Stimulated activated CD4-positive, alpha-beta T cell treated with anti-CD3 and anti-CD28 coated beads, TNF-alpha, amount 100 ng/mL, for 48 hours (primary cell): ENCODE measurements at places on chromosomes 16 and 17.

DNA sequence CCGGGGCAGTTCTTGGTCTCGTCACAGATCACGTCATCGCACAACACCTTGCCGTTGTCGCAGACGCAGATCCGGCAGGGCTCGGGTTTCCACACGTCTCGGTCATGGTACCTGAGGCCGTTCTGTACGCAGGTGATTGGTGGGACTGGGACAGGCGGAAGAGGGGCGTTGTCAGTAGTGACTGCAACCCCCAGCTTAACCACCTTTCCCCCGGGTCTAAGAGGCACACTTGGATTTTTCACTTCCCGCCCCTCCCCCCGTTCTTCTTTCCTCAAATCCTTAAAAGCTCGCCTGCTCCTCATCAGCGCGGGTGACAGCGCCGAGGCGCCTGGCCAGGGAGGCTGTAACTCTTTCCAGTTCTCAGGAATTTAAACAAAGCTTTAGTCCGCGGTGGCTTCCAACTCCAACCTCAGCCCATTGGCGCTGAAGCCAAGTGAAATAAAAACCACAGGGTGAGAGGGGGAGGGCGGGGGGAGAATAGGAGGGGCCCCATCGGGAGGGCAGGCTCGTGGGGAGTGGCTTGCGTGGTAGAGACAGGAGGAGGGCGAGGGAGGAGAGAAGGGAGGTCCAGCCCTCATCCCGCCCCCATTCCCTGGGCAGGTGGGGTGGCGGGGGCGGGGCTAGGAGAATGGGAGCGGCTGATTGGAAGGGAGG, 1.5 kb downstream of the COL1A1 start:
- peak; percentile 41 for DNase-seq

GRCh38 chr16:68371706-68372380, 61.0 kb downstream of the PRMT7 start:
- no peak for DNase-seq

DNA sequence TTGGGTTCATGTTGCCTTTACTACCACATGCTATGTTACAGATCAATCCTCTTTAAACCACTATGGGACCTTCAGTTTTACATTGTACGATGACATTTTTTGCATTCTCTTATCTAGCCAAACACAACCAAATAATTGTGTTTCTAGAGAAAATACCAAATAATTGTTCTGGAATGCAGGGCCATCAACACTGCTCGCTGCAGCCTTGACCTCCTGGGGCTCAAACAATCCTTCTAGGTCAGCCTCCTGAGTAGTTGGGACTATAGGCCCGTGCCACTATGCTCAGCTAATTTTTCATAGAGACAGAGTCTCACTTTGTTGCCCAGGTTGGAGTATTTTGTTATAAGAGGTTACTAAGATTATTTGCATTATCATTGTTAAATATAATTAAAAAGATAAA, 237.5 kb upstream of the PMFBP1 start:
- no peak for DNase-seq

GRCh38 chr17:13490906-13491482, 110.7 kb downstream of the HS3ST3A1 start:
- no peak for DNase-seq

GRCh38 chr16:9258423-9259051, 167.1 kb downstream of the HAPSTR1 start:
- no peak for DNase-seq

DNA sequence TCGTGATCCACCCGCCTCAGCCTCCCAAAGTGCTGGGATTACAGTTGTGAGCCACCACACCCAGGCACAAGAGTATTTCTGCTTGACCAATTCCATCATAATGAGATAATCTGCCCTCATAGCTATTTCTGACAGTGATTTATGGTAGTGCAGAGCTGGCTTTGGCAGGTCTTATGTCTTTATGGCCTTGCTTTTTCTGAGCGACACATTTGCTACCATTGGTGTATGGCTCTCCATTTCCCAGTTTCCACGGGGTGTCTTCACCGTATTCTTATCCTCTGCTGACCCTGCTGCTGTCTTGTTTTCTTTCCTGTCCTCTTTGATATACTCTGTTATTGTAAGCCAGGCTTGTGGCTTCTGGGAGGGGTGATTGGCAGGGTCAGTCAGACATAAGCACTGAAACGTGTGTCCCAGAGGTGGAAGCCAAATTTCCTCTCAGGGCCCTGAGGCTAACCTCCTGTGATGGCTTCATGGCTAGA, 161.1 kb upstream of the TBX2 start:
- no peak for DNase-seq

- no peak for DNase-seq
These were observed 104.0 kb downstream of the FOXL1 start for GRCh38 chr16:86682219-86682904.

DNA sequence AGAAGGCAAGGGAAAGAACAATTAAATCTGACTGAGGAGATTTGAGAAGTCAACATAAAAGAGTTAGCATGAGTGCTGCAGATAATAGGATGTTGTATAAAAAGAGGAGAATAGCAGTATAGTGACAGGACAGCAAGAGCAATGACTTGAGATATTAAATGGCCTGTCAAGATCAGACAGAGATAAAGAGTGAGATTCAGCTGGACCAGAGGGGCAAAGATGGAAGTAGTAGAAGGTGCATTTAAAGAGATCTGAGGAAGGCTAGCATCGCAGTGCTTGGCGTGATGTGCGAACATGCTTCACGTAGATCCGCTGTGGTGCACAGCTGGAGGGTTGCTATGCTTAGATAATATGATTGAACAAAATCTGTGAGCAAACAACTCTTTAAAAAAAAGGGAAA, 1422.6 kb upstream of the CDH8 start:
- DNase-seq, result no peak

DNA sequence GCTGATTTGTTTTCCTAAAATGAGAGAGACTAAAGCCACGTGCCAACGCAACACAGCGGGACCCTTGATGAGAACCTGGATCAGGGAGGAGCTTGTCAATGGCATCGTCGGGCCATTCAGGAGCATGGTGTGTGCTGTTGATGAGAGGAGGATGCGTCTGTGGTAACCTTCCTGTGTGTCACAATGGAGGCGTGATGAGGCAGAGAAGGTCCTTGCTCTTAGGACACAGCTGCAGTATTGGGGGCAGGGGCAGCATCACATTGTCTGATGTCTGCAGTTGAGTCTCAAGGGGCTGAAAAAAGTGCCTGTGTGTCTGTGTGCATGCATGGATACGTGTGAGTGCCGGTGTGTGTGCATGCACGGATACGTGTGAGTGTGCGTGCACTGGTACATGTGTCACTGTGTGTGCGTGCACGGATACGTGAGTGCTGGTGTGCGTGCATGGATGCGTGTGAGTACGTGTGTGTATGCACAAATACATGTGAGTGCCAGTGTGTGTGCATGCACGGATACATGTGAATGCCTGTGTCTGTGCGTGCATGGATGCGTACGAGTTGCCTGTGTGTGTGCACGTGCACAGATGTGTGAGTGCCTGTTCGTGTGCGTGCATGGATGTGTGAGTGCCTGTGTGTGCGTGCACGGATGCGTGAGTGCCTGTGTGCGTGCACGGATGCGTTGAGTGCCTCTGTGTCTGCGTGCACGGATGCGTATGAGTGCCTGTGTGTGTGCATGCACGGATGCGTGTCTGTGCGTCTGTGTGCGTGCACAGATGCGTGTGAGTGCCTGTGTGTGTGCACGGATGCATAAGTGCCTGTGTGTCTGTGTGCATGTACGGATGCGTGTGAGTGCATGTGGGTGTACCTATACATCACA, 39.3 kb downstream of the BAIAP2 start:
- DNase-seq, result no peak

DNA sequence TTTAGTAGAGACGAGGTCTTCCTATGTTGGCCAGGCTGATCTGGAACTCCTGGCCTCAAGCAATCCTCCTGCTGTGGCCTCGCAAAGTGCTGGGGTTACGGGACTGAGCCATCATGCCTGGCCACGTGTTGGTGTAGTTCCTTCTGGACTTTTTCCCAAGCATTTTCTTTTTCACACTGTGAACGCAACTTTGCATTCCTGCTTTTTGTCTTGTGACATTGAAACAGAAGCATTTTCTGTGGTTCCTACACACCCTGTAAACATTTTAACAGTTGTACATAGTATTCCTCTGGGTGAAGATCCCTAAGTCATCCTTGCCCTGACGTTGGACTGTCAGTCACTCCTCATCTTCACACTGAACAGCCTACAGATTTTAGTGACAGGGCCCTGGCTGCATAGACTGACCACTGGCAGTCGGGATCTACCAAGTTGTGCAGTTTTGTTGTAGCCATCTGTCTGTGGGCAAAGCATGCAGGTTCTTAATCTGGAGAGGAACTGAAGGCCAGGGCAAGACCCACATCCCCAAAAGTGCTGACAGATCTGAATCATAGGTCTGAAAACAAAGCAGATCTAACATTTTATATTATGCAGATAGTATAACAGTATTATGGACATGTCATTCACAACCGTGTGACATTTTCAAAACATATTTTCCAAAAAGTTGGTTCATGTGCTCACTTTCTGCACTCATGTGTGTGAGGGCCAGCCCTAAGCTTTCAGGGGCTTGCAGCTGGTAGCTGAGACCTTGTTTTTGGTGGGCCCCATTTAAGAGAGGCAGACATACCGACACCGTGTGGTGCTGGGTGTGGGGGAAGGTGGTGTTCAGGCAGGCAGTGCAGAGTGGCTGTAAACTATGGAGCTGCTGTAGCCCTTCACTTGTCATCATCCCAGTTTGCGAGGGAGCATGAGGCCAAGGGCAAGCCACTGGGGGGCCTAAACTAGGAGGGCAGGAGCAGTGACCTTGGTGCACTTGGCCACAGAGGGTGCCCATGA, 59.9 kb downstream of the EPN2 start:
- DNase-seq, result no peak

DNA sequence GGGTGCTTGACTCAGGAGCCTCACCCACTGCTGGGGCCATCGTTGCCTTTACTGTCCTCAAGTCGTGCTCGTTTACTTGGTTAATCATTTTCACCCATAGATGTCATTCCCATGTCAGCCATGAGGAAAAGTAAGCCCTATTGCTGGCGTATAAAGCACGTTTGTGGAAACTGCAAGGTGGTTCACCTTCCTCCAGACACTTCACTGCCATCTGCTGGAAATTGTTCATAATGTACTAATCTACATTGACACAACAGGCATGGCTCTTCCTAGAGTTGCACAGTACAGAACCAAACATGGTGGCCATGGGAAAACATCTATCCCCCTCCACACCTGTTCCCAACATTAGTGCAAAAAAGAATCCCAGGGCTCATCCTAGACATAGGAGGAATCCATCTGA, 116.6 kb downstream of the ZNF18 start:
- DNase-seq, result no peak

GRCh38 chr16:17159617-17160016, 311.1 kb downstream of the XYLT1 start:
- DNase-seq, result no peak

DNA sequence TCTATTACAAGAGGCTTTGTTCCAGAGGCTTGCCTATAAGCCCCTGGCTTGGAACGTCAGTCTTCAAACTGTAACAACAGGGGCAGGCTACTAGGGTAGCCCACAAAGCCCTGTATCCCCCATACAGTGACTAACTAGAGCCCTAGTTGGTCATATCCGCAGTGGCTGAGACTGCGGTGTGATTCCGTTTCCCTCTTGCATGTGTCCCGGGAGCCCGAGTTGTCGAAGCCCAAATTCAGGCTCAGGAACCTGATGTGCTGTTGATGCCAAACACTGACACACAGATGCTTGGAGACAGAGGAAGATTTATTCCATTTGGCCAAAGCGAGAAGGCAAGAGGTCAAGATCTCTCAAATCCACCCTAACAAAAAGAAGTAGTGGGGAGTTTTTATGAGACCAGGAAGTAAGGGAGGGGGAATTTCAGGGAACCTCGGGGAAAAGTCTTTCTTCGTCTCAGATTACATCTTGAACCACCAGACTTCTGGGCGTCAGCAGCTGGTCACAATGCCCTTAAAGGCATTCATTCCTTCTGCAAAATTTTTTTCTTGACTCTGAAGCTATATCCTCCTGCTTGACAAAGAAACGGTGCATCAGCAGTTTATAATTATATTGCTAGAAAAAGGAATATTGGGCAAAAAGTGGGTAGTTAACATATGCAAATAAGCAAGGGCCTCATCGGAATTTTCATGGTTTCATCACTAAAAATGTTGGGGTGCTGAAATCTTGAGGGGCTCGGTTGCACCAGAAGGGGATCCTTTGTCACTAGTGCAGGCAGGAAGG, 879 bp downstream of the SLFN5 start:
- peak; percentile 44 for DNase-seq

GRCh38 chr16:4306470-4307214, 9.2 kb upstream of the GLIS2 start:
- DNase-seq, result no peak

DNA sequence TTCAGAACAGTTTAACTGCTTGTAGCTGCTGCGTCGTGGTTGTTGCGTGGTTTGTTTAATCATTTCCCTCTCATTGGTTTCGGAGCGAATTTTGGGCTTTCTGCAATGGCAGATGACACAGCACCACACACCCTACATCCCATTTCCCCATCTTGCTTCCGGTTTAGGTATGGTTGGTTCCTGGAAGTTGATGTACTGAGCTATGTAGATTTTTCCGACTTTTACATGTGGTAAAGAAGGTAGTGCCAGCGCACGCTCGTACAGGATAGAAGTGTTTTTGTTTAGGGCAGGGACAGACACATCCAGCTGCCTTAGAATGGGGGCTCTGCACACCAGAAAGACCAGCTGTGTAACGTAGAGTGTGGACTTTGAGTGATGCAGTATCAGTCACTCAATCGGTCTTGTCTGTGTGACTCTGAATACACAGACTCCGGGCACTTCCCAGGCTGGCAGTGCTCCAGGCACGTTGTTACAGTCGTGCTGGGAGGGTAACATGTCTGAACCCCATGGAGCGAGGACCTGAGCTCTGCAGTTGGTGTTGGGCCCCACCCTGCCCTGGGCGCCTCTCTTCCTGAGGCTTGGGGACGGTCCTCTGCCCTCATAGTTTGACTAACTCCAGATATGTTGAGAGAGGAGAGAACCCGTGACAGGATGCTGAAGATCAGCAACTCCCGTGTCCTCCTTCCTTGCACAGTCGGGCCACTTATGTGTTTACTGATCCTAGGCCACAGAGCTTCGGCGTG, 172.0 kb upstream of the CHMP6 start:
- DNase-seq, result no peak

- DNase-seq, result no peak
These were observed 914 bp upstream of the GPRC5B start for GRCh38 chr16:19885451-19886072.

- DNase-seq, result no peak
These were observed 372.7 kb upstream of the CDH11 start for GRCh38 chr16:65494609-65495008.

GRCh38 chr17:45823598-45823997, 21.1 kb upstream of the SPPL2C start:
- DNase-seq, result no peak

GRCh38 chr16:14539631-14540030, 90.4 kb downstream of the PARN start:
- DNase-seq, result no peak

- DNase-seq, result no peak
These were observed 14.3 kb downstream of the MLYCD start for GRCh38 chr16:83913245-83913633.
